Natural killer cell (primary cell): ENCODE measurements at places on chromosomes 13 and 19. TPM values are rescaled to one million over a fixed set of nuclear protein-coding genes. Genes with fewer than 3 reads are reported as not detected.

The ANKLE1 gene
- total RNA-seq = 3.6 TPM

The LILRB3 gene
- 12.6 TPM for total RNA-seq

The ABHD13 gene
- total RNA-seq = 12.3 TPM

The IZUMO2 gene
- not detected for total RNA-seq

The ZNF444 gene
- total RNA-seq = 16.7 TPM

The ADGRE3 gene
- 1.0 TPM for total RNA-seq

The ZNF285 gene
- 2.2 TPM for total RNA-seq

The CCDC106 gene
- 2.0 TPM for total RNA-seq

The KLK4 gene
- not detected for total RNA-seq

The HSD17B14 gene
- not detected for total RNA-seq

The C3 gene
- 5.5 TPM for total RNA-seq

The LILRA1 gene
- 13.0 TPM for total RNA-seq

The C19orf73 gene
- total RNA-seq = 2.7 TPM

The ICAM3 gene
- total RNA-seq = 199 TPM

The VWA8 gene
- total RNA-seq = 22.6 TPM

The UBE2L5 gene
- not detected for total RNA-seq

The PKN1 gene
- 323 TPM for total RNA-seq

The KLK3 gene
- not detected for total RNA-seq

The CSNK1A1L gene
- total RNA-seq = not detected

The ANGPTL8 gene
- not detected for total RNA-seq

The DIRAS1 gene
- total RNA-seq = 0.48 TPM

The MADCAM1 gene
- not detected for total RNA-seq

The TEX101 gene
- total RNA-seq = 1.4 TPM

The LRRC4B gene
- total RNA-seq = not detected

The DOCK6 gene
- total RNA-seq = 2.3 TPM

The SIPA1L3 gene
- total RNA-seq = 35.8 TPM

The PSENEN gene
- 41.0 TPM for total RNA-seq

The ZNF45 gene
- total RNA-seq = 24.3 TPM

The KRTDAP gene
- total RNA-seq = not detected

The ATP4A gene
- total RNA-seq = not detected

The ZSCAN1 gene
- total RNA-seq = not detected

The IGFL1 gene
- not detected for total RNA-seq

The NDFIP2 gene
- 3.6 TPM for total RNA-seq

The TBC1D4 gene
- 3.7 TPM for total RNA-seq

The MEIS3 gene
- total RNA-seq = not detected

The PCSK4 gene
- total RNA-seq = 6.0 TPM

The LRP3 gene
- total RNA-seq = not detected

The TPTE2 gene
- 0.41 TPM for total RNA-seq

The ATXN8OS gene
- not detected for total RNA-seq

The IQCN gene
- 13.7 TPM for total RNA-seq

The REEP6 gene
- total RNA-seq = 4.3 TPM

The CEACAM7 gene
- not detected for total RNA-seq

The STOML3 gene
- total RNA-seq = not detected

The ZNF675 gene
- 21.5 TPM for total RNA-seq

The CCNA1 gene
- total RNA-seq = 7.7 TPM

The FCER2 gene
- 1.2 TPM for total RNA-seq

The DAND5 gene
- not detected for total RNA-seq

The B3GNT3 gene
- total RNA-seq = not detected

The PGLYRP1 gene
- not detected for total RNA-seq

The ZNF576 gene
- 10.4 TPM for total RNA-seq

The ZNF154 gene
- total RNA-seq = 4.2 TPM

The SPTBN4 gene
- 0.63 TPM for total RNA-seq

The SERPINE3 gene
- not detected for total RNA-seq

The ZNF460 gene
- total RNA-seq = 74.1 TPM

The PABPC3 gene
- 0.18 TPM for total RNA-seq
